NCI-H187 treated with DMSO at 0.1 percent for 48 hours (cell line): ENCODE measurements at places on chromosomes 12 and 14.

GRCh38 chr12:3018284-3019004 lies 58.7 kb upstream of the TSPAN9 start:
- DNase-seq = no peak

DNA sequence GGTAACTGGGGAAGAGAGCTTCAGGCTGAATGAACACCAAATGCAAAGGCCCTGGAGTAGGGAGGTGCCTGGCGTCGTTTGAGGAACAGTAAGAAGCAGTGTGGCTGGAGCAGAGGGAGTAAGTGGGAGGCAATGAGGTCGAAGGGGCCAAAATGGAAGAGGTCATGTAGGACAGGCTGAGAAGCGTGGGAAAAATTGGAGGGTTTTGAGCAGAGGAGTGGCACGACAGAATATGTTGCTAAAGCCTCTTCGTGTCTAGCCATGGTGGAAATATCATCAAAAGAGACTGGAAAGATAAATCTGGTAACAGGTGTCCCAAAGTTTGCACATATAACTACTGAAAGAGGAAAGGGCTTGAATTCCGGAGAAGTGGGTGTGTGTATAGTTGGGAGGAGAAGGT lies 1.9 kb downstream of the TRIM9 start:
- DNase-seq = no peak

- DNase-seq = peak; percentile 31
Observed at GRCh38 chr12:132600048-132601032, 10.0 kb downstream of the LRCOL1 start.

GRCh38 chr14:71690478-71690877 lies 241.8 kb upstream of the RGS6 start:
- no peak for DNase-seq

DNA sequence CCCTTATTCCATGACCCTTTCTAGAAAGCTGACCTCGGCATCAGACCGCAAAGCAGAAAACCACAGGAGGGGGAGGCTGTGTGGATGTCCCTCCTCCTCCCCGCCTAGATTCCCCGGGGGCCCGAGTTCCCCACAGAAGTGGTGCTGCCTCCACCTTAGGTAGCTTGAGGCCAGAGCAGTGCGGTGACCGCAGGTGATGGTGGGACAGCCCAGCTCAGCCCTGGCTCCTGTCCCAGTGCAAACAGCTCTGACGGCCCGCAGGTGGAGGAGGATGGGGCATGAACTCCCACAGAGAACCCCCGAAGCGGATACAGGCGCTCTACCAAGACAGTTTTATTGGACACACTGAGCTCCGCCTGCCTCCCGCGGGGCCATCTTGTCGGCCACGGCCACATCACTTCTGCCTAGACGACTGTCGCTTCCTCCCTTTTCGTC lies 19.5 kb downstream of the ARL6IP4 start:
- no peak for DNase-seq

DNA sequence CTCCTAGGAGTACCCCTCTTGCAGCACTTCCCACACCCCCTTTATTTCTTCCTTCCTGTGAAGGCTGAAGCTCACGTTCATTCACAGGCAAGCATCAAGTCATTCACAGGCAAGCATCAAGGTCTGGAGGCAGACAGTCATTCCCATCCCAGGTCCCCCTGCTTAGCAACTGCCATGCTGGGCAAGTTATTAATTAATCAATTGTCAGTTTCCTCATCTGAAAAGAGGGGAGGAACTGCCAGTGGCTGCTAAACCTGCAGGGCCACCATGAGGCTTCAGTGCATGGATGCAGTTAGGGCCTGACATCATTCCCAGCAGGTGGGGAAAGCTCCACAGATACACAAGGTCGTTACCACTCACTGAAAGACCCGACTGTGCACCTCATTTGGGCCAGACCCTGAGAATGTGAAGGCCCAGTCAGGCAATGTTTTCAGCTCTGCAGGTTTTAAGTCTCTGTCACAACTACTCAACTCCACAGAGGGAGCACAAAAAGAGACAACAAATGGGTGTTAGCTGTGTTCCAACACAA lies 85.0 kb upstream of the GPR68 start:
- no peak for DNase-seq

DNA sequence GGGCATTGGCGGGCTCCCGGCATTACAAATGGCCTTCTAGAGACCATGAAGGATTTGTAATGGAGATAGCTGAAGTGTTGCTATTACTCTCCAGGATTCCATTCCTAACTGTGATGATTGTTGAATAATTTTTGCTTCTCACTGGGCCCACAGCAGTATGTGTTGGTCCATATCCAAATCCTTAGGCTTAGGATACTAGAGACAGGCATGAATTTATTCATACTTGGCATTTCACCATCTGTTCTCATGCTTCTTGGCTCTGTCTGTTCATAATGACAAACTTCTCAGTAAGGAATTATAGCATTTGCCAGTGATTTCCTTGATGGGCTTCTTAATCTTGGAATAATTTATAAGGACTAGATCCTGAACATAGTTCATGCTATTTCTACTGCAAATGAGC lies 832.9 kb downstream of the C12orf50 start:
- DNase-seq = no peak

GRCh38 chr12:107385509-107385908 lies 292.2 kb upstream of the CRY1 start:
- no peak for DNase-seq

- no peak for DNase-seq
Observed at GRCh38 chr12:2582631-2583030, 212.1 kb upstream of the FKBP4 start.

- no peak for DNase-seq
Observed at GRCh38 chr14:105864651-105865265, 338.4 kb downstream of the TMEM121 start.
